T-helper 1 cell (primary cell): ENCODE measurements at places on chromosomes 1 and 21.

DNA sequence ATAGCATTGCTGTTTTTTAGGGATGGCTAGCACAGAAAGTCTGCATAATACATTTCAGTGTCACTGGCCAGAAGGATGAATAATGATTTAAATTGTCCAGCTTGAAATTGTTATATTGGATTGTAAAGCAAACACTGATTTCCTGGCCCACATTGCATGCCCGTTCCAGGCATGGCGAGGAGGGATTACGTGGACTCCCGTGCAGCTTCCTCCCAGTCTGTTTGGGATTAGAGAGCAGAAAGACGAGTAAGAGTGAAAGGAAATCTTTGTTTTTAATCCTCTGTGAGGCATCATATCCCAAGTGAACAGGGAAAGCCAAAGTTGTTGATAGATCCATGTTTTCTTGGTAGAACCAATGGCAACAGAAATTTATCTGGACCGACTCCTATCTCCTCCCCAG is 8.4 kb downstream of the TRIM58 start:
- DNase-seq = no peak

DNA sequence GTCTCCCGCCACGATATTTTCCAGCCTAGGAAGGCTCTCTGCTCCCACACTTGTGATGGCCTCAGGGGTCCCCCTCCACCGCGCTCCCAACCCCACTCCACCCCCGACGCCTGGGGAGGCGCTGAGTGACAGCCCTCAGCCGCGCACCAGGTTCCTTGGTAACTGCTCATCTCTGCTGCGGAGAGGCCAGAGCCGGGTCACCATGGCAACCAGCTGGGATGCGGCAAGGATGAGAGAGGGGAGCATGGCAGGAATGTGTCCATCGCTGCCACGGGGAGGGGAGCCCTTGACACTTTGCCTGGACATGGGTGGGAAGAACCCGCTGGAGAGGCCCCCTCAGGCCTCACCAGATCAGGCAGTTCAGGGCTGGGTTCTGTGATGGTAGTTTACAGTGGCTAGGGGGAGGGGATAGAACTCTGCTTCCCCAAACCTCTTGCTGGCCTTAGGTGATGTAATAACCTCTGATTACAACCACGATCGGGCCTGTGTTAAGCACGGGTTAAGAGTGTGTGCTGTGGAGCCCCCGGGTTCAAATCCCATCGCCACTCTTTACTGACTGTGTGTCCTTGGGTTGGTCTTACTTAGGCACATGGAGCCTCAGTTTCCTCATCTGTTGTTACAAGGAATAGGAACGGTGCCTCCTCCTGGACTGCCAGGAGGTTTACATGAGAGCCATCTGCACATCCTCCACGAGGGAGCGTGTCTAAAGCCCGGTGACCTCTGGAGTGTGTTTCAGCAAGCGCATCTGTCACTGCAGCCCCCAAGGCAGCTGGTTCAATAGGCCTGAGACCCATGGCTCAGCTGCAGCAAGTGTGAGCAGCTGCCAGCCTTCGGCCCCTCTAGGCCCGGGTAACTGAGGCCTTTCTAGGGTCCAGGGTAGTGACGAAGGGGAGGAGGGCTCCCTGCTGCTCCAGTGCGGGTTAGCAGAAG is 6.3 kb downstream of the KIF17 start:
- no peak for DNase-seq

GRCh38 chr1:93703643-93704042 is 22.0 kb upstream of the BCAR3 start:
- DNase-seq = no peak

DNA sequence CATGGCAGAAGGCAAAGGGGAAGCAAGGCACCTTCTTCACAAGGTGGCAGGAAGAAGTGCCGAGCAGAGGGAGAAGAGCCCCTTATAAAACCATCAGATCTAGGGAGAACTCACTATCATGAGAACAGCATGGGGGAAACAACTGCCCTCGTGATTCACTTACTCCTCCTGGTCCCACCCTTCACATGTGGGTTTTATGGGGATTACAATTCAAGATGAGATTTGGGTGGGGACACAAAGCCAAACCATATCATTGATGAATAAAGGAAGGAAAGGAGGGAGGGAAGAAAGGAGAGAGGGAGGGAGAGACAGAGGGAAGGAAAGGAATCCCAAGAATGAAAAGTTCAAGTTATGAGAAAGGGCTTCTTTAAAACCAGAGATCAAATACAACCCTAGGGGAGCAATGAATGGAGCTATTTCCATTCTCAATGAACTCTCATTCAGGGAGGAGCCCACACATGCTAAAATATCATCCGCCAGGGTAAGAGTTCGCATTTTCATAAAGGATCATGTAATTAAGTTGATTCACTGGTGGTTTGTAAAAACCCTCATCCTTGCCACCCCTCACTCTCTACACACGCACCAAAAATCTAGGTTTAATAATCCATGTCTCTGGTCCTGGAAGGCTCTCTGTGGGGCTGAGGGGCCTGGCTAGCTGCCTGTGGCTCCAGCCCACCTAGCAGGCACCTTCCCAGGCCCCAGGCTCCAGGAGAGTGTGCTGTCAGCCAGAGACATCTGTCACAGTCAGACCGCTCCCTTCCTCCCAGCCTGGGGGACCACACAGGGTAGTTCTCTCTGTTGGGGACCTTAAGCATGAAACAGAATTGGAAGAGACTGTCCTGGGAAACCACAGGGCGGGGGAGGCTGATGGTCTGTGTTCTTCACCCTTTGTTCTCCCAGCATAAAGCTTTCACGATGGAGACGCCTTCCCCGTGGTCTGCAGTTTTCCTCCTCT is 94.0 kb downstream of the CCDC185 start:
- DNase-seq = no peak

- no peak for DNase-seq
Observed at GRCh38 chr1:91764471-91765115, 121.4 kb downstream of the TGFBR3 start.

DNA sequence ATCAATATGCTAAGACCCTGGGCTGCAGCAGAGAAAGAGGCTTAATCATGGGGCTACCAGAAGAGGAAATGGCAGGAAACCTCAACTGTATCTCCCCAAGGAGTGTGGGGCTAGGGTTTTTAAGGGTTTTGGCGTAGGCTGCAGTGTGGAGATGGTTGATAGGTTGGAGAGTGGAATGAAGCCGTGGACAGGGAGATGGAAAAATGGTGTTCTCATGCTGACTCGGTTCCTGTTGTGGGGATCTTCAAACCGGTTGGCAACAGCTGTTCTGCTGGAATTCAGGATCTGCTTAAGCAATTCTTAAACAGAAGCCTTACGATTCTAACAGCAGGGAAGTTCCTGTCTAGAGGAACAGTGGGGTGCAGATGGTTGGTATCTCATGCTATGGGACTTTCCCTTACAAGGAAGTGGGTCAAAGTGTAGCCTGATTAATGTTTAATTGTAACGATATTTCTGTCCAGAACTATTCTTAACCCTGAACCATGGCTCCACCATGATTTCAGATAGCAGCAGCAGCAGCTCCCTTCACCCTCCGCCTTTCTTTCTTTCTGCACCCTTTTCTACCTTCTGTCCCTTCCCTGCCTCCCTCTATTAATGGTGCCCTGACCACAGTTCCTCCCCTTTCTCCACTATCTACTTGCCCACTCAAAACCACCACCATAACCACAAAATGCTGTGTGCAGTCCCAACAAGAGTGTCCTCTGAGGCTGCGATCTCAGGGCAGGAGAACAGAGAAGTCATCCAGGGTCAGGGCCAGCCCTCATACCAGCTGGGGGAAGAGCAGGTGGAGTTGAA is 30.8 kb downstream of the RSPH1 start:
- DNase-seq = no peak

GRCh38 chr1:12245116-12245515 is 15.3 kb downstream of the VPS13D start:
- no peak for DNase-seq

- DNase-seq = peak; percentile 63
Observed at GRCh38 chr1:101278845-101279244, 42.0 kb downstream of the S1PR1 start.

DNA sequence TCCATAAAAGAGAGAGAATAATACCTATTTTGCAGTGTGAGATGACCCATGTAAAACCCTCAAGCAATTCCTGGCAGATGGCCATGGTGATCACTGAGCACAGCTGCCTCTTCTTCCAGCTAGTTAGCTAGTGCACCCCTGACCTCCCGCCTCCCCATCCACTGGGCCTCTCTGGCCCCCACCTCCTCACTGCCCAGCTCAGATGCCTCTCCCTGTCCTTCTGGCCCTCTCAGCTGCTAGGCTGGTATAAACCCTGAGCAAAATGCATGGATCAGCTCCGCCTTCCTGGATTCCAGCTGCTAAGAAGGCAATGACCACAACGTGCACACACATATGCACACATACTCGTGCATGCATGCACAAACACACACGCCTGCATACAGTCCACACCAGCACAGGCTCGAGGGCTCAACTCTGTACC is 117.2 kb downstream of the DMRTB1 start:
- DNase-seq = no peak

- DNase-seq = no peak
Observed at GRCh38 chr1:8328271-8328670, 10.4 kb downstream of the SLC45A1 start.

DNA sequence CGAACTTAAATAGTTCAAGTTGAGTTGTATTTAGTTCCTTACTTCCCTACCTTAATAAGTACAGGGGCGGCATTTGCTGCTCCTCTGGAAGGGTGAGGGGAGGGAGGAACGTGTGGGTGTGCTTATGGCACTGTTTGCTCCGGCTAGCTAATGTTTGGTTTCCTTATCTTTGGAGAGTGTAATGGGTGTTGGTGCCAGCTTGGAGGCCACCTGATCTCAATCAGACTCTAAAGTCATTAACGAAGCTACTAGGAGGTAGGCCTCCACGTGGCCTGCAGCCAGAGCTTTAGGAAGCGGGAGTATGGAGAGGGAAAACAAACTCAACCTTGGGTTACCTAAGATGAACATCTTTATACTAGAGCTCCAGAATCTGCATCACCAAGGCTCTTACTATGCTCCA is 43.0 kb upstream of the RAP1A start:
- no peak for DNase-seq

DNA sequence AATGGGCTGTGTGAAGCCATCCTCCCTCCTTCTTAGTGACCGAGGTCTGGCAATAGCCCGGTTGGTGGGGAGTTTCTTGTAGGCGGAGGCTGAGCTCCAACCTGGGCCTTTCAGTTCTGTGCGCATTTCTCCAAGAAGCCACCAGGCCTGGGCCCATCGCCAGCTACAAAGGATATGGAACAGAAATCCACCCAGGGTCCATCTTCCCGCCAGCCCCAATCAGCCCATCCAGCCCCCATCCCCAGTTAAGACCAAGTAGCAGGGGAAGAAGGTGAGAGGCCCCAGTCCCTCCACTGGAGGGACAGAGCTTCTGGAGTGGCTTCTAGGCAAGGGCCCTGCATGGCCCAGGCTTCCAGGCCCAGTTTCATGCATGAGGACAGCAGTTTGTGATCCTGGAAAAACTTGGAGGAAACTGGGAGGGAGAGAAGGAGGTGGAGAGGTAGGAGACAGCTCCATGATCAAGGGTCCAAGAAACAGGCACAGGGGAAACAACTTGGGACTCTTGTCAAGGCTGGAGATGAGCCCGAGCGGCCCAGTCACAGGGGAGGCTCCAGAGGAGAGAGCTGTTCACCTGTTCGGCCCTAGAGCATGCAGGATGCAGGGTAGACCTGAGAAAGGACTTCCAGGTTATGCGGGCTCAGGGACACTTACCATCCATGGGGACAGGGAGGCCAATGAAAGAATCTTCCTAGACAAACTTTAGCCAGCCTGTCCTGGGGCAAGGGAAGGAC is 261.2 kb downstream of the PTPRU start:
- no peak for DNase-seq

GRCh38 chr1:26529655-26530409 is at the start of gene RPS6KA1:
Gene RPS6KA1, plus strand, starts transcription at chr1:26529761. Its CDS starts 160 bp downstream, at chr1:26529921.
- peak; percentile 44 for DNase-seq

GRCh38 chr21:43328958-43329691 is 97.8 kb downstream of the SIK1 start:
- DNase-seq = no peak

GRCh38 chr1:29179641-29180184 is 2.0 kb downstream of the SRSF4 start:
- no peak for DNase-seq

DNA sequence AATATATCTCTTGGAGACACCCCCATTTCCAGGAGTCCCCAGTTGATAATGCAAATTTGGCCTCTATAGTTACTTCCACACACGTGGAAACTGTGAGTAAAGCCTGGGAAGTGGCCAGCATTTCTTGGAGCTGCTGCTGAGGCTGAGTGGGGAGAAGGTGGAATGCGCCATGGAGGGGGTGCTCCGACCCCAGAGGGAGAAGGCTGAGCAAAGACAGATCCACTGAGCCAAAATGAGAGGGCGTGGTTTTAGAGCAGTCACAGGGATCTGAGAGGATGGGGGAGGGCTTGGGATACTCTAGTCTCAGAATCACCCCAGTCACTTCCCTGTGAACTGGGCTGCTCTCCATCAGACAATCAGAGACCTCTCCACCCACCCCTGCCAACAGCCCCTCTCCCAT is 38.7 kb downstream of the TRIM62 start:
- no peak for DNase-seq

DNA sequence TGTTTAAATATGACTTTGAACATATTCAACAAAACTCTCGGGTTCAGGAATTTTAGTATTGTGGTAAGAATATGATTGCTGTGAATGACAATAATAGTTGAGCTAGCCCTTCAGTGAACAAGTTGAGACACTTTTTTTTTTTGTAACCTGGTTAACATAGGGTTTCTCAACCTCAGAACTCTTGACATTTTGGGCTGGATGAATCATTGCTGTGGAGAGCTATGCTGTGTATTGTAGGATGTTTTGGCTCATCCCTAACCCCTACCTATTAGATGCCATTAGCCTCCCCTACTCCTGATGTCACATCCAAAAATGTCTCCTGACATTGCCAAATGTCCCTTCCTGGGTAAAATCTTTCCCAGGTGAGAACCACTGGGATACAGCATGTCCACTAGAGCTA is 113.7 kb downstream of the RUNX1 start:
- peak; percentile 33 for DNase-seq

DNA sequence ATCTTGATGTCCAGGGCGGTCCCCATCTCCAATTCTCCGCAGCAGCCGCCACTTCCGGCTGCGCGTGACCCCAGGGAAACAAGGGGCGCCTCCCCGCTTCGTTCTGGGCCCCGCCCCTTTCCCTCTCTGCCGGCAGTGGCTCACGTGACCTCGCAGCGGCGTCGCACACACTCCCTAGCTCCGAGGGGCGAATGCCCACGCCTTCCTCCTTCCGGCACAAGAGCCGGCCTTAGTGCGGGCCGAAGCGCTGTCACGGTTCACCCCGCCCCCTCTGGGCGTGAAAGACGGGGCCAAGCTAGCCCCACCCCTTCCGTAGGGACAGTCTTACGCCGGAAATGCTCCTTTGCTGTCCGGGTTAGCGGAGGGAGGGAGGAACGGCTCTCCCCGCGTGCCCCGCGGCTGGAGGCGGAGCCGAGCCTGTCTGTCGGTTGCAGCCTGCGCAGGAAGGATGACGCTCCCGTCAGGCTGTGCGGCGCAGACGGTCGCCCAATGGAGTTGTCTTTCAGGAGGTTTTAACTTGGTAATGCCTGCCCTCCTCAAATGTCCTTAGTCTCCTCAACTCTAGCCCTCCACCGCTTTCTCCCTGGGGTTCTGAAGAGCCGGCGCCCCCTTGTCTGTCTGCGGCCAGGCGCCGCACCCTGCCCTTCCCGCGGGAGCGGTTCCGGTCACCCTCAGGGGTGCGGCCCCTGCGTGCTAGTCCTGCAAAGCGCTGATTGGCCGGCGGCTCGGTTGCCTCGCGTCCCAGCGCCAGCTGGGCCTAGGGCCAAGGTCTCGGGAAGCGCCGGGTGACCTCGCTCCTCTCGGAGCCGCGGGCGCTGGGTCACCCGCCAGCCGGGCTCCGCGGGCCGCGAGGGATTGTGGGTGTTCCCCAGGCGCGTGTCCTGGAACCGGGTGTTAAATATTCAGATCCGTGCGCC is at the start of gene VPS26C:
VPS26C (minus strand) TSS at position 66 of the 917 bp plus-strand sequence; CDS start at position 26, 40 bp downstream.
- peak; percentile 96 for DNase-seq

- DNase-seq = no peak
Observed at GRCh38 chr1:92940541-92940940, 20.7 kb downstream of the DIPK1A start.

- DNase-seq = no peak
Observed at GRCh38 chr1:222624214-222624613, 6.3 kb downstream of the MIA3 start.
